ENCODE measurements at places on chromosomes 6 and 20. TPM values are rescaled to one million over a fixed set of nuclear protein-coding genes. Genes with fewer than 3 reads are reported as not detected.
A peak's percentile ranks its signal among the peaks of the same experiment; 100 is the strongest.

ESR1 gene
- 2.2 TPM for total RNA-seq

DEFB125 gene
- not detected for total RNA-seq

CCM2L gene
- total RNA-seq: 9.2 TPM

CCN5 gene
- 39.0 TPM for total RNA-seq

DNA sequence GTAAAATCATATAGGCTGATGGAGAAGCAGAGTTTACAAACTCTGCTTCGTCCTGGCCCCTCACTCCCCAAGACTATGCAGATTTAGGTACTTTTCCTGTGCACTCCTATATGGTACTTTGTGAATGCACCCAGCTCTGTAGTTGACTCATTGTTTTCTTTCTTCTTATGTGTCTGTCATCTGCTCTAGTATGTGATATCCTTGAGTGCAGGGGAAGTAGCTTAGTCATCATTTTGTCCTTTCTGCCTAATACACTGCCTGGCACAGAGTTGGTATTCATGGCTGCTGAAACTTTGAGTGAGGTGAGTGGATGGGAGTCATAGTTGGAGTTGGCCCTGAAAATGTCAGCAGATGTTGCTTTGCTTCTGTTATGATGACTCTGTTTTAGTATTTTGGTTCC, 222.6 kb downstream of the RNF144B start:
- H3K36me3 ChIP-seq: no peaks in the 10 kb centered on the region
- H3K27ac ChIP-seq: no peak overlapping the region
- H3K27me3 ChIP-seq: no peaks in the 10 kb centered on the region
- no peak for DNase-seq
- H3K4me3 ChIP-seq: no peak overlapping the region

- no peak overlapping the region for H3K27ac ChIP-seq
- no peaks in the 10 kb centered on the region for H3K4me1 ChIP-seq
- no peaks in the 10 kb centered on the region for H3K36me3 ChIP-seq
- no peak overlapping the region for H3K4me3 ChIP-seq
- H3K27me3 ChIP-seq: no peaks in the 10 kb centered on the region
- DNase-seq: no peak
Observed at GRCh38 chr20:17852323-17852722, 116.3 kb downstream of the SNX5 start.

GRCh38 chr6:119333707-119334295, 15.8 kb downstream of the MAN1A1 start:
- H3K4me1 ChIP-seq: no peaks in the 10 kb centered on the region
- no peak overlapping the region for H3K4me3 ChIP-seq
- no peak for DNase-seq

DNA sequence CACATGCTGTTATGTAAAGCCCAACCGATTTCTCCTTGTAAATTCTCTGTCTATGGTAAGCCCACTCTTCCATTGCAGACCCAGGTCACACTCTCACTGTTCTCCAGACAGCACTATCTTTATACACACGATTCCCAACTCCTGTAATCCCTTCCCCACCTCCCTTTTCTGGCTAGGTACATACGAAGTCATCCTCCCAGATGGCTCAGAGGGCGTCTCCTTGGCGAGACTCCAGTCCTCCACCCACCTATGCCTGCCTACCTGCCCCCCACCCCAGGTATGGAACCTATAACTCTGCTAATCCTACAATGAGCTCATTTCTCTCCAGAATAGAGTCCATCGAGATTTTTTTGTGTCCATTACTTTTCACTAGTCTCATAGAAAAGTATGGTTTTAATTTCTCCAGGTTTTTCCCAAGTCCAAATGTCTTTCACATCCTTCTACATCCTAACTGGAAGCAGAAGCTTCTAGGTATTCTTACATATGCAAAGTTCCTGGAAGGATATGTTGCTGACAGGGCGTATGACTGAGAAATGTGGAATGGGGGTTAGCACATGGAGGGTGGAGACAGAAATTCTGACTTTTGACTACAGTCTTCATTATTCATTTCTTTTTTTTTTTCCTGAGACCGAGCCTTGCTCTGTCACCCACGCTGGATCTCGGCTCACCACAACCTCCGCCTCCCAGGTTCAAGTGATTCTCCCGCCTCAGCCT, 22.8 kb downstream of the SCML4 start:
- no peaks in the 10 kb centered on the region for H3K4me1 ChIP-seq
- H3K36me3 ChIP-seq: no peaks in the 10 kb centered on the region
- H3K27ac ChIP-seq: no peak overlapping the region
- DNase-seq: no peak

DNA sequence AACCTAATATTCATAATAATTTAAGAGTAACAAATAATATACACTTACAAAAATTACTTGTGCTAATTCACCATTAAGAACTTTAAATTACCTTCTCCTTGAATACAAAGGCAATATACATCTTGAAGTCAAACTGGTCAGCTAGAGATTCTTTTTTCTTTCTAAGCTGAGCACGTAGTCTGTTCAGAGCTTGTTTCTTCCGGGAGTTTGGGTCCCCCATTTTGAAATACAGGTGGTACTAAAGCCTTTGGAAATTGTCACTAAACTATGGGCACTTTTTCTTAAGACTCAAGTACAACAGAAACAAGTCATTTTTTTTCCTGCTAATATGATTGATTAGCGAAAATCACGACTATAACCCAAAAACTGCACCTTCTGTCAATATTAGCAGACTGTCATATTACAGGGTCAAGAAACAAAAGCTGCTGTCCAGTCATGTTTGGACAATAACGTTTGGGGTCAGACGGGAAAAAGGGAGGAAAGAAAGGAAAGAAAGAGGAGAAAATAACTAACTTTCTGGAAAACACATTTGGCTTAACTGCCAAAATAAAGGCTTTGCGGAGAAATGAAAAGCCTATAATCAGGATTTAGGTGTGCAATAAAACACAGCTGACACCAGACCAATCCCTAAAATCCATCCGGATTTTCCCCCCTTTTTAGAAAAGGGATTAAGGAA, 367 bp downstream of the C6orf62 start:
- peak overlapping the region; percentile 10 for H3K27ac ChIP-seq
- no peaks in the 10 kb centered on the region for H3K27me3 ChIP-seq
- H3K36me3 ChIP-seq: no peaks in the 10 kb centered on the region
- no peak for DNase-seq
- H3K4me3 ChIP-seq: peak overlapping the region; percentile 88
